ENCODE measurements at places on chromosomes 16 and 17.

DNA sequence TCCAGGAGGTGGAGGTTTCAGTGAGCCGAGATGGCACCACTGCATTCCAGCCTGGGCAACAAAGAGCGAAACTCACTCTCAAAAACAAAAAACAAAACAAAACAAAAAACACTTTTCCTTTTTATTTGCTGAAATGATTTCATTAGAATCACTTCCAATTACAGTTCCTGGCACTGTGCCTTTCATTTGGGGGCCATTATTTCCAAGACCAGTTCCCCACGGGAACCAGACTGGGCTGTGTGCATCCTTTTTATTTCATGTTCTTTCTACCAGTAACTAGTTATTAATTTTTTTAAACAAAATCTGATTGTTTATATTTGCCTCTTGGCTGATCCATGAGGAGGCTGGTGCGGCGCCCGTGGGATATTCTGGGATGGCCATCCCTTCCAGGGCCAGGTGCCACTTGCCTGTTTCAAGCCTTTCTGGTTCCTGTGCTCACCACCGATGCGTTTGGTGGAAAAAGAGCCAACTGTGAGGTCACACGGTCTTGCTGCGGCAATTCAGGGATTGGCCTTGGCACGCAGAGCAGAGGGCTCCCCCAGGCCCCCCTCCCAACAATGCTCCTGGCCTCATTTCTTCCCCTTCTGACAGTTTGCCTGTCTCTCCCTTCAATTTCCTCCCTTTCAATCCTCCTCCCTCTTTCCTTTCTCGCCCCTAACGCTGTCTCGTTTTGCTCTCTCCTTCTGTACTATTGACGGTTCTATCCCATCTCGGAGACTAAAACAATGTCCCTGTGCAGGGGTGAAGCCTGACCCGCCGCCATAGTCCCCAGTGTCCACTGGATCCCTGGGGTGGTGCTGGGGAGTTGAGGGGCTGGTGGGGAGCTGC, 13.4 kb downstream of the UBALD1 start:
- no peak for DNase-seq

DNA sequence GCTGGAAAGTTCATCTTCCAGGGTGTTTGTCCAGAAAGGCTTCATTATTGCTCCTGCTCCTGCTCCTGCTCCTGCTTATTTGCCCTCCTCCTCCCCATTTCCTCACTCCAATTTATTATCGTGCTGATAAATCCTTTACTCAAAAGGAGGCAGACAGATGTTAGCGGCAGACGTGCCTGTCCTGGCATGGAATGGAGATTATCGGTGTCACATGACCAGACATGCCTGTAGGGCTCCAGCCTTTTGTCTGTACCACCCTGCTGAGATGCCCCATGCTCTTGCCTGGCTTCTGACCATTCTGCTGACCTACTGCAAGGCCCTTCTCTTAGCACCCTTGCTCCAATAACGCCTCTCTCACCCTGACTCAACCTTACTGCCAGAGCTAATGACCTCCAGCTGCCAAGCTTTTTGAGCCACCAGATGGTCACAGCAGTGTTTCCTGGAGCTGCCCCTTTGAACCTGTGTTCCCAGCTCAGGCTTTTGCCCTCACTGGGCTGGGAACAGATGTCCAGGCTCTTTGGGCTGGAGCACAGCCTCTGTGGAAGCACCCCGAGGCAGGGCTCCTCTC, 12.8 kb downstream of the DNAH9 start:
- no peak for DNase-seq

GRCh38 chr17:69143151-69143550, 1.5 kb upstream of the ABCA6 start:
- no peak for DNase-seq

- DNase-seq: peak; percentile 86
Measured at GRCh38 chr17:81142301-81143199, 22.8 kb upstream of the PVALEF start.

- no peak for DNase-seq
Measured at GRCh38 chr16:17104654-17105053, 366.1 kb downstream of the XYLT1 start.

- DNase-seq: no peak
Measured at GRCh38 chr17:29772981-29773380, 150.3 kb upstream of the CORO6 start.

DNA sequence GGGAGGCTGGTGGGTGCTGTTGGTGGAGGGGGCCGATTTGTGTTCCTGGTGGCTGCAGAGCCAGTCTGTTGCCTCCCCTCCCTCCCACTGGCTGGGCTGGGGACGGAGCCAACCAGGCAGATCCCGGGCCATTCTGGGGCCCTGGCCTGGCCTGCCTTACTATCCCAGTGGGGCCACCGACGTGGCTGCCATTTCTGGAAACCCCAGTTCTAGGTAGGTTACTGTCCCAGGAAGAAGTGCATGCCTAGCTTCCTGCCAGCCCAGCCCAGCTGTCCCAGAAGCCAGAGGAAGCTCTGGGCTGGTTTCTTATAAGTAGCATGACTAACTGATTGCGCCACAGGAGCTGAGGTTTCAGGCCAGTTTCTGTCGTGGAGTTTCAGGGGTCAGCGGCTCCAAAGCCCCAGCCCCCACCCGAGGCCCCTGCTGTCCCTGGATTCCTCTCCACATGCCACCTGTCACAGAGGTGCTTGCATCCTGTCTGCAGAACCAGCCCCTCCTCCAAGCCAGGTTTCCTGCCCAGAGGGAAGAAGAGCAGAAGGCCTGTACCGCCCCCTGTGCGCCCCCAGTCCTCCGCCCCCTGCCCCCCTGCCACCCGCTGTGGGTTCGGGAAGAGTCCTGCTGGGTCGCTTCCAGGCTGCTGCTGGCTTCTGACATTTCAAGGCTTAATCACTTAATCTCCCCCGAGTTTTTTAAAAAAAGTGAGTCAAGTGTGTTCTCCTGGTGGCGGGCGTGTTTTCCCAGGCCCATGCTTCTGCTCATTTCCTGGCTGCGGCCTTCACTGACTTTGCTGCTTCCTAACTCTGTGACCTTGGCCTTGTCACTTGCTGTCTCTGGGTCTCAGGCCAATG, 13.2 kb downstream of the IL4R start:
- peak; percentile 89 for DNase-seq

- DNase-seq: no peak
Measured at GRCh38 chr17:7466639-7467341, 12.6 kb downstream of the ZBTB4 start.

Measured in GM23338 (cell line).